MV-4-11 (cell line): ENCODE measurements at places on chromosomes 4 and X.

DNA sequence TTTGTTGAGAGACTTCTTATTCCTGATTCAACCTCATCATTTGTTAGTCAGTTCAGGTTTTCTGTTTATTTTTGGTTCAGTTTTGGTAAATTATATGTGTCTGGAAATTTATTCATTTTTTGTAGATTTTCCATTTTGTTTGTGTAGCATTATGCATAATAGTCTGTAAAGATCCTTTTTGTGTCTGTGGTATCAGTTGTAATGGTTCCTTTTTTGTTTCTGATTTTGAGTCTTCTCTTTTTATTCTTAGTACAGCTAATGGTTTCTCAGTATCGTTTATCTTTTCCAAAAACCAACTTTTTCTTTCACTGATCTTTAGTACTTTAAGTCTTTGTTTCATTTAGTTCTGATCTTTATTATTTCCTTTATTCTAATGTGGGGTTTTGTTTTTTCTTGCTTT is 61.4 kb downstream of the NWD2 start:
- no peak for DNase-seq

GRCh38 chr4:149700272-149700671 is 115.4 kb downstream of the IQCM start:
- no peak for DNase-seq

DNA sequence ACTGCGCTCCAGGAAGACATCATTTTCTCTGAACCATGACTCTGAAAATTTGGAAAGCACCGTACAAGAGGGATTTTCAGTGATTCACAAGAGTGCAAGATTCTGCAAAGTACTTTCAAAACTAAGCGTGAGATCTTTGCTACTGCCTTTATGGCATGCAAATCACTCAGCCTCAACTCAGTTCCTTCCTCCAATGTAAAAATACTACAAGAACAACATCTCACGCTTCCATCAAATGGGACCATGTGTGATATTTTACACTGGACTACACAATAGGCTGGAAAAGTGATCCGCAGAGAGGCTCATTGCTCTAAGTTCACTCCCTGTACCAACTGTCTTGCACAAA is 674 bp upstream of the IL15 start:
- DNase-seq = no peak

DNA sequence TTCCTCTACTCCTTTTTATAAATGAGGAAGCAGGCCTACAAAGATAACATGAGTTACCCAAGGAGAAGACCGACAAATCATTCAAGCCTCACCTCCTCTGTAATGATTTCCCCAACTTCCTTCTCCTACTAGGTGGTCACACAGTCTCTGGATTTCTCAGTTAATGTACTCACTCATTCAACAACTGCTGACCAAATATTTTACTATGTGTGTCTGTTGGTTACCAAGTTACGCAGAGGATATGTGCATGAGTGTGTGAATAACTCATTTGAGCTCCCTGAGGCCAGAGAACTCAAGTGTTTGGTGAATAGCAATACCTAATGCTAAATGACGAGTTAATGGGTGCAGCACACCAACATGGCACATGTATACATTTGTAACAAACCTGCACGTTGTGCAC is 10.4 kb downstream of the CASK start:
- DNase-seq = no peak

GRCh38 chr4:96016634-96017299 is 176.9 kb downstream of the PDHA2 start:
- peak; percentile 6 for DNase-seq

DNA sequence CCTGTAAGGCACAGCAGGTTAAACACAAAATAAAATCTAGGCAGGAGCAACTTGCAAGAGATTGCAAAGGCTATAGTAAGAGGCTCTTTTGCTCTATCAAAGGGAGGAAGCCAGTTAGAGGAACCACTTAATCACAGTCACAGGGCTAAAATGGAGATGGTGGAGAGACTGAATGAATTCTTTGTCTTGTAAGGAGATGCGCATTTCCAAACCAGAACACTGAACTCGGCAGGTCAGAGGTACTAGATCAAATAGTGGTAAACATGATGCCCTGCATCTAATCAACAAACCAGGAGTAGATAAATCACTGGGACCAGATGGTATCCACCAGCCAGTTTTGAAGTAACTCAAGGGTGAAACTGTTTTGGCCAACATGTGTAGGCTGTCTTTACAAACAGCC is 55.8 kb downstream of the GPC4 start:
- no peak for DNase-seq

DNA sequence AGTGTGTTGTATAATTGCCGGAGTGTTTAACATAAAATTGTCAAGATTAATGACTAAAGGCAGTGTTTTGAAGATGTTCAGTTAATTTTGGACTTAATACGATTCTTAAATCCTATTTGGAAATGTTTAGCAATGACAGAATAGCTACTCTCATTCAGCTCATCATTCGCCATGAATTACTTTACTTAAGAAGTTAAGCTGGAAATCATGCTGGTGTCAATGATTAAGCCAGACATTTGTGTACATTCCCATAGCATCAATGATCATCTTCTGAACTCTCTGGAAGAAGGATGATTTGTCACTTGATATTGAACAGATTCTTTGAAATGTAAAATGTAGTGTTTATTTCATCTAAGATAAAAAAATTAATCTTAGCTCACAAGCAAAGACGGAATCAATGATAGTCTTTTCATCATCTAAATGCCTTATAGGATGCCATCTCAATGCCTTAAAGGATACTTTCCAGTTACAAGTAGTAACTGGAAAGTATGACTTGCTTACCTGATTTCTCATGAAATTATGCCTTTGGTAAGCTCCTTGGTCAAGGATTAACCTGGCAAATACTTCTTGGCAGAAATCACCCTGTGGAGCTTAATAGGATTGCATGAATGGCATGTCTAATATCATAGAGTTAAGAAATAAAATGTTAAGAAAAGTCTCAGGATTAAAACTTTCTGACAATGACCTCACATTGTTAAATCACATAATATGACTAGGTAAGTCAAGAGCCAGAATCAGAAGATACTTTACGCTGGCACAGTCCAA is 515.5 kb upstream of the AGA start:
- DNase-seq = no peak

- no peak for DNase-seq
Measured at GRCh38 chr4:73936969-73937368, 44.9 kb downstream of the PF4 start.

GRCh38 chr4:33914386-33914785 is 2329.9 kb downstream of the ARAP2 start:
- no peak for DNase-seq

DNA sequence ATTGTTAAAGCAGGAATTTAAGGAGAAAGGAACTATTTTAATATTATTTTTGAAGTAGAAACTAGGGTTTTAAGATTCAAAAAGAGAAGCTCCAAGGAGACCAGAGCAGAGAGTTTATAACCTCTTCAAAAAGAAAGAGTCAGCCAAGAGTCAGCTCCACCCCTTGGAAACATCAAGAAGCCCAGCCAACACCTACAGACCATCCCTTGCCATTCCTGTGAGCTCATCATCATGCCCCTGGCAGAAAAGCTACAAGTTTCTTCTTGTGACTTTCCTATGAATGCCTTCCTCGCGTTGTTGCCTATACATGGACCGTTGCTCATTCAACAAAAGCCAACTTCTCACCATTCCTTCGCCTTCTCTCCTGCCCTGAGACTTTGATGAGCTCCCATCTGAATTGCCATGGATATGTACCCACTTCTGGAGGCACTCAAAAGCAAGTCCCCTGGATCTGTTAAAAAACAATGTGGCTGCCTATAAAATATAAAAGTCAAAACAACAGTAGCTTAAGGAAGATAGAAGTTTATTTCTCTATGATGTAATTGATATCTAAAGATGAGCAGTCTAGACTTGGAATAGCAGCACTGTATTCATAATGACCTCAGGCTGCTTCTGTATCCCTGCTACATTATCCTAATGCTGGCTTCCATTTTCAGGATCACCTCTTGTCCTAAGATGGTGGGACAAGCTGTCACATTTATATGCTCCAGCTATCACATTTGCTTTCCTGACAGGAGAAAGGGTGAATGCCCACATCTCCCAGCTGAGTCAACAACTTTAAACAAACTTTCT is 20.3 kb downstream of the PLRG1 start:
- no peak for DNase-seq

DNA sequence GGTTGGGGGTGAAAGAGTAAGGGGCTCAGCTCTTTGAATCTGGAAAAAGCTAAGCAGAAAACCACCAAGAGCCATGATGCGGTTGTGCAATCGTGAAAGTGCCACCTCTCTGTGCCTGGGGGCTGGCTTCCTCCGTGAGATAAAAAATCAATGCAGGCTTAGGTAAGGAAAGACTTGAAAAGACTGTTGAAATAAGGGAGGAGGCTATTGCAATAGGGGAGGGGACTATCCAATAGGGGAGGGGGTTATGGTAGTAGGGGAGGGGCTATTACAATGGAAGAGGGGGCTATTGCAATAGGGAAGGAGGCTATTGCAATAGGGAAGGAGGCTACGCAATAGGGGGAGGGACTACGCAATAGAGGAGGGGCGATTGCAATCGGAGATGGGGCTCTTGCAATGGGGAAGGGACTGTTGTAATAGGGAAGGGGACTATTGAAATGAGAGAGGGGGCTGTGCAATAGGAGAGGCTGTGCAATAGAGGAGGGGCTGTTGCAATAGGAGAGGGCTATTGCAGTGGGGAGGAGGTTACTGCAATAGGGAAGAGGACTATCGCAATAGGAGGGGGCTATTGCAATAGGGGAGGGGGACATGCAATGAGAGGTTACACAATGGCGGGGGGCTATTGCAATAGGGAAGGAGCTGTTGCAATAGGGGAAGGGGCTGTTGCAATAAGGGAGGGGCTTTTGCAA is 162.3 kb upstream of the PSAPL1 start:
- DNase-seq = peak; percentile 26

DNA sequence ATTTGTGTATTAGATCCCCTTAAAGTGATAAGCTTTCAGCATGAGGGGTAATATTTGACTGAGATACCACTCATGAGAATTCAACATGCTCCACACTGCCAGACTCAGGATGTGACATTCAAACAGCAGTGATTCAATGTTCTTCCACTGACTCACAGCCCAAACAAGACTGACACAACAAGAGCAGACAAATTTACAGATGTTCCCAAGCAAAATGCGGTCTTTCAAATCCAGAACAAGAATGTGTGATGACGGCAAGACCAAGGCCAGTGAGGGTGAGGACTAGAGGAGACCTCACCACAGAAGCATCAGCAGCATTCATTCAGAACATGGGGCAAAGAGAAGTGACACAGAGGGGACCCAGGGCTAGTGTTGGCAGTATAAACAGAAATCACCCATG is 99.3 kb upstream of the GRIA3 start:
- DNase-seq = no peak

DNA sequence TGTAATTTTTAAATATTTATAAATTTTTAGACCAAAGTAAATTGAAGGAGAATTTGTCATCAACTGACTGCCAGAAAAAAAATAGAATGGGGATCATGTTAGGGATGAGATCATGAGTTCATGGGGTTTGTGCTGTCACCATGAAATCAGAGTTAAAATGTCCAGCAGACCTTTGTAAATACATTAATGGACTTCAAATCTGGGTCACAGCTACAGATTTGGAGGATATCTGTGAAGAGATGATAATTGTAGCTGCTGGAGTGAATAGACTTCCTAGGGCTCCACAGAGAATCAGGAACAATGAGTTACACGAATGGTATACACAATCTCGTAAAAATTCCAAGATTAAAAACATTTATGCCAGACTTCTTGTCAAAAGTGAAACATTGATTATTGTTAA is 6.6 kb downstream of the FSTL5 start:
- DNase-seq = no peak

- DNase-seq = no peak
Measured at GRCh38 chr4:24476282-24476681, 108.1 kb downstream of the DHX15 start.
